ENCODE measurements at places on chromosomes 11 and 22.

- DNase-seq: peak; percentile 45
Measured at GRCh38 chr22:19666673-19667593, 47.4 kb upstream of the SEPTIN5 start.

GRCh38 chr22:40679964-40680818 lies 907 bp downstream of the MCHR1 start:
- no peak for DNase-seq

DNA sequence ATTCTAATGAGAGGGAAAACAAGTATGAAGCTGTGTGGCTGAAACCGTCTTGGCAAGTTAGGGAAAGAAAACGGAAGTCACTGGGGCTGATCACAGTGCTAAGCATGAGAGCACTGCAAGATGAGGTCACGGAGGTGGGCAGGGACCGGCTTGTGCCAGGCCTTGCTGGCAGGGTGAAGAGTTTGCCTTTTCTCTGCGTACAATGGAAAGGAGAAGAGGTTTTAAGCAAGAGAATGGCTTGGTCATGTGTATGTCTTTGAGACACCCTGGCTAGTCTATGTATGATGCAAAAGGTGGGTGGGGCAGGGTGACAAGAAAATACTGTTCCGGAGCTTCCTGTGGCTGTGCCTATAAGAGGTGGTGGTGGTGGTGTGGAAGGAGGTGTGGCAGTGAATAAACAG lies 567.9 kb downstream of the NTM start:
- no peak for DNase-seq

GRCh38 chr22:41957941-41958556 lies 6.1 kb downstream of the SMIM45 start:
- no peak for DNase-seq

DNA sequence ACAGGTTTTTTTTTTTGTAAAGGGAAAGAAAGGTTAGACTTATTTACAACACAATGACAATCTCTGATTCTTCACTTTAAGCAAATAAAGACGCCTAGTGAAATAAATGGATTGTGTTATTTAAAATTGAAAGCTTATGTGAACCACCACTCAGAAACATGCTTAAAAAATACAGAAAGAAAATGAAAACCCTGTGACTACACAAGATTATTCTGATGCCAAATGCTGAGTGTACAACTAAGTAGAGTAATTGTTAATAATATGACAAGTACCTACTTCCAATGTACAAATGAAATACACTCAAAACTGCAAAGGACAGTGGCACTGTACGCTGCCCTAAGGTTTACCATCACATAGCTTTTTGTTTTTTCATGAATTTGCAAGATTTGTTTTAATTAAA lies 1.0 kb downstream of the BLID start:
- DNase-seq: no peak

DNA sequence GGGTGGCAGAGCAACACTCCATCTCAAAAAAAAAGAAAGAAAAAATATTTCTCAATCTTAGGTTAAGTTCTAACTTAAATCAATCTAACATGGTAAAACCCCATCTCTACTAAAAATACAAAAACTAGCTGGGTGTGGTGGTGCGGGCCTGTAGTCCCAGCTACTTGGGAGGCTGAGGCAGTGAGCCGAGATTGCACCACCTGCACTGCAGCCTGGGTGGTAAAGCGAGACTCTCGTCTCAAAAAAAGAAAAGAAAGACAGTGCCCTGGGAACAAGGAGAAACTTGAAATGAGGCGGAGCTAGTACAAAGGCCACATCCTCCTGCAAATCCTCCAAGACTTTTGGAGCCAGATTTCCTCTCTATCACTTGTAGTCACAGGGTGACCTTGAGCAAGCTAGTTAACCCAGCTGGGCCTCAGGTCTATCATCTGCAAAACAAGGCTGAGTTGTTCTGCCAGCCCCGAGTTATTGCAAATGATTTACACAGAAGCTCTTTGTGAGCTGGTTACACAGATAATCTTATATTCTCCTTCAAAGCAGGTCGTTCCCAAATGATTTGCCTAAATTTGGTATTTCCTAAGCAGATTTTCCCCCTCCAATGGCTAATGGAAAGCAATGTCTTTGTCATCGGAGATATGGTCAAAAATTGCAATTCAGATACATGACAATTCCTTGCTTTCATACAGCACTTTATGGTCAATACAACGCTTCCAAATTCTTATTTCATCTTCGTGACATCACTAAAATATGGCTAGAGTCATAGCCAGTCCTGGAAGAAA lies 1.9 kb downstream of the ANKRD54 start:
- no peak for DNase-seq

Data from esophagus muscularis mucosa (tissue), 4 donors.